ENCODE measurements at places on chromosomes 5 and 9.

GRCh38 chr9:99895510-99895909 lies 10.9 kb upstream of the STX17 start:
- DNase-seq = no peak

- DNase-seq = no peak
Measured at GRCh38 chr9:113912816-113913215, 36.7 kb downstream of the ZNF618 start.

- no peak for DNase-seq
Measured at GRCh38 chr5:156329171-156329611, 2.2 kb downstream of the SGCD start.

DNA sequence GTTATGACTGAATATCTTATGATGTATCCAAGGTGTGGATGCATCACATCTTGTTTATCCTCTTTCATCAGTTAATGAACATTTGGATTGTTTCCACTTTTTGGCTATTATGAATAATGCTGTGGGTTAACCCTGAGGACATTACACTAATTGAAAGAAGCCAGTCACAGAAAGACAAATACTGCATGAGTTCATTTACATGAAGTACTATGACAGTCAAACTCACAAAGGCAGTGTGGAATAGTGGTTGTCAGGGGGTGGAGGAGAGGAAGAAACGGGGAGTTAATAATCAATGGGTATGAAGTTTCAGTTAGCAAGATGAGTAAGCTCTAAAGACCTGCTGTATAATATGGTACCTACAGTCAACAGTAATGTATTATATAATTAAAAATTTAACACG lies 409.4 kb upstream of the CTNND2 start:
- DNase-seq = no peak

GRCh38 chr9:129402931-129403778 lies 217.7 kb downstream of the C9orf50 start:
- no peak for DNase-seq

GRCh38 chr9:110028676-110029075 lies 179.3 kb downstream of the C9orf152 start:
- no peak for DNase-seq

GRCh38 chr5:109669991-109670706 lies 19.6 kb upstream of the MAN2A1 start:
- DNase-seq = no peak

DNA sequence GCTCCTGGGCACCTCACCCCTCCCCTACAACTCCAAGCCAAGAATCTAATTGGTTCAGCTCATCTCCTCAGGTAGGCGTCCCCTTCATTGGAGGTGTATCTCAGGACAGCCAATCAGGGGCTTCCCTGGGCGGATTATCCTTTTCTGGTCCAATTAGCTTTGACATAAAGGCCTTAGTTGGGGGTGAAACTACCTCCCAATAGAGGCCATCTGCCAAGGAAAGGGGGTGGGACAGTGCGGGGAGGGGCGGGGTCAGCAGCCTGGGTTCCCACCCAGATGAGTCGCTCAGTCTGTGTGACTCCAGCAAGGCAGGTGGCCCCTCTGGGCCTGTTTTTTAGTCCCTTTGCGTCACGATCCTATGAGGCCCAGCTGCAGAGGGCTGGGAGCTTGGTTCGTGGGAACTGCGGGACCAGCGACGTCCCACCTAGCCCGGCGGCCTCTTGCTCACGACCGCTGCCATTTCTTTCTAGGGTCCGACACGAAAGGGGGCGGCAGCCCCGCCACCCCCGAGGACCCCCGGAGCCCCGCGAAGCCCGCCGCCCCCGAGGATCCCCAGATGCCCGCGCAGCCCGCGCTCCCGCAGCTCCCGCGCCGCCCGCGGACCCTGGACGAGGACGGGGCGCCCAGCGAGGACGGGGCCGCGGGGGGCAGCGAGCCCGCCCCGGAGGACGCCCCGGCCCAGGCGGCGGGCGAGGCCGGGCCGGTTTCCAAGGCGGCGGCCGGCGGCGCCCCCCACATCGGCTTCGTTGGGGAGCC lies 8.9 kb downstream of the PRRT1B start:
- DNase-seq = no peak

GRCh38 chr5:83925321-83925954 lies 204.8 kb upstream of the HAPLN1 start:
- DNase-seq = no peak

- no peak for DNase-seq
Measured at GRCh38 chr9:136624184-136624951, 38.3 kb upstream of the EGFL7 start.
